ENCODE measurements at places on chromosomes 2 and 18.
A peak's percentile ranks its signal among the peaks of the same experiment; 100 is the strongest.

GRCh38 chr2:49004036-49004626 is 150.2 kb downstream of the FSHR start:
- no peak for DNase-seq

DNA sequence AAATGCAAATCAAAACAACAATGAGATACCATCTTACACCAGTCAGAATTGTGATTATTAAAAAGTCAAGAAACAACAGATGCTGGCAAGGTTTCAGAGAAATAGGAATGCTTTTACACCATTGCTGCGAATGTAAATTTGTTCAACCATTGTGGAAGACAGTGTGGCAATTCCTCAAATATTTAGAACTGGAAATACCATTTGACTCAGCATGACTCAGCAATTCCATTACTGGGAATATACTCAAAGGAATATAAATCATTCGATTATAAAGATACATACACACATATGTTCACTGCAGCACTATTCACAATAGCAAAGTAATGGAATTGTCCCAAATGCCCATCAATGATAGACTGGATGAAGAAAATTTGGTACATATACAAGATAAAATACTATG is 516.7 kb downstream of the ERBB4 start:
- DNase-seq: no peak

DNA sequence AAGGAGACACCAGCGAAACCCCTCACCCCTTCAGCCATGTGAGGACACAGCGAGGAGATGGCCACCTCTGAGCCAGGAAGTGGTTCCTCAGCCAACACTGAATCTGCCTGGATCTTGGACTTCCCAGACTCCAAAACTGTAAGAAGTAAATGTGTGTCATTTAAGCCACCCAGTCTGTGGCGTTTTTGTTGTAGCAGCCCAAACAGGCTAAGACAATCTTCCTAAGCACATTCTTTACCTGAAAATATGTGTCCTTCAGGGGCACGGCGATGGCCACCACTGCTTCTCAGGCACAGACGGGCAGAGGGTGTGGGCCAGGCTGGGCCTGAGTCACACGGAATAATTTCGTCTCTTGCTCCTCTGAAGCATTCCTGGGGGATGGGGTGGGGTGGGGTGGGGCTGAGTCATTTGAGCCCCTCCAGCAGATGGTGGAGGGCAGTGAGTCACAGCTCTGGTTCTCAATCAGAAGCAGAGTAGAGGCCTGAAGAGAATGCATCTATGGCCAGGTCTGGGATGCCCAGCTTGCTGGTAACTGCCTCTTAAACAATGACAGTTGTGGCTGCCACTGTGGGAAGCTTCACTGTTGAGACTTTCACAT is 142.4 kb downstream of the CAPN13 start:
- DNase-seq: no peak

DNA sequence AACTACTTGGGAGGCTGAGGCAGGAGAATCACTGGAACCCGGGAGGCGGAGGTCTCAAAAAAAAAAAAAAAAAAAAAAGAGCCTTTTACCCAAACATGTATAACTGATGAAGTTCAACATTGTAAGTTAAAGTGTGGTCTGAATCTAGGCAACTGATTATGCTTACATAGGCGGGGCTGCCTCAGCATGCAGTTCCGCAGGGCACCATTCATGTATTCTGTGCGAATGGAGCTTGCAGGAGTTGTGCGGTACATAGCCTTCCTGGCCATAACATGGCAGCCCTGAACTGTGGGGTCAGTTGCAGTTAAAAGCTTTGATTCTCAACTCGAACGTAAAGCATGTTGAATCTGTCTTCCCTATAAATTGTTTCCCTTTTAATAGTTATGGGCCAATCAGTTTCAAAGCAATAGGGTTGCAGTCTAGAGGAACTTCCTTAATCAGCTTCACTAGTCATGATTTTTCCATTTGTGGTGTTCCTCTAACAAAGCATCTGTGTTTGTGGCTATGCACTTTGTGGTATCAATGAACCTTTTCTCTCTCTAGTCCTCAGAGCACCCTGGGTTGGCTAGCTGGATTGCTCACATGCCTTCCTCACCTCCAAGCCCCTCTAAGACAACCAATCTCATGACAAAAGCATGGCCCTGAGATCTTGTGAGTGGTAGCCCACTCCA is 30.6 kb upstream of the CEP68 start:
- DNase-seq: no peak

DNA sequence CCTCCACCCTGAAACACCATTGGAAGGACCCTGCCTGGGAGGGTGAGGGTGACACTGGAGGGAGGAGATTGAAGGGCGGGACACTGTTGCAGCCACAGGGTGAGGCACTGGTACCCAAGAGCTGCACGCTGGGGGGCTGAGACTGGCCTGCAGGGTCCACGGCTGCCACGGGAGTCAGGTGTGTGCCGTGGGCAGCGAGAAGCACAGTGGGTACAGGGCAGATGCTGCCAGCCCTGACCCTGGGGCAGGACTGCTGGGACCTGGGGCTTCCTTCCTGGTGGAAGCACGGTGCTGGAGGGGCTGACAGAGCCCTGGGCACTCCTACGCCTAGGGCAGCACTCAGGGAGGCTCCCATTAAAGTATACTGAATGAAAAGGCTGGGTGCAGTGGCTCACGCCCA is 16.6 kb downstream of the CYS1 start:
- no peak for DNase-seq

DNA sequence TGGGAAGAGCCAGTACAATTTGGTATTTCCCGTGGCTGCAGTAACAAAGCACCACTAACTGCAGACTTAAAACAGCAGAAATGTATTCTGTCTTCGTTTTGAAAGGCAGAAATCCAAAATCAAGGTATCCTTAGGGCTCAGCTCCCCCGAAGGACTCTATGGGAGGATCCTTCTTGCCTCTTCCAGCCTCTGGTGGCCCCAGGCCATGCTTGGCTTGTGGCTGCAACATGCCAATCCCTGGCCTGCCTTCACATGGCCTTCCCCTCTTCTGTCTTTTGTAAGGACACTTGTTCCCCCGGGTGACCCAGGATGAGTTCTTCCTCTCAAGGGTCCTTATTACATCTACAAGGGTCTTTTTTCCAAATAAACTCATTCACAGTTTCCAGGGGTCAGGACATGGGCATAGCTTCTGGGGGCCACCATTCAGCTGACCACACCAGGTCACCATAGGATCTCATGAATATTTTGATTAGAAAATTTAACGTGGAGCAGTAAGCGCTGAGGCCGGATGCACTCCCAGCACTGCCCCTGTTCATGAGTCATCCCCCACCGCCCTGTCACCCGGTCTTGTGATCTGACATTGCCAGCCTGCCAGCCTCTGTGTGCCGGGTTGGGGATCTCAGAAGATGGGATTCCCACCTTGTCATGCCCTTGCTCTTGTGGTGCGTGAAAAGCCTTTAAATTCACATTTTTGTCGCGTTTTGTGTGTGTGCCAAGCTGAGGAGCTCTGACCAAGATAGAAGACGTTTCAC is 61.2 kb upstream of the B3GNT7 start:
- DNase-seq: no peak

DNA sequence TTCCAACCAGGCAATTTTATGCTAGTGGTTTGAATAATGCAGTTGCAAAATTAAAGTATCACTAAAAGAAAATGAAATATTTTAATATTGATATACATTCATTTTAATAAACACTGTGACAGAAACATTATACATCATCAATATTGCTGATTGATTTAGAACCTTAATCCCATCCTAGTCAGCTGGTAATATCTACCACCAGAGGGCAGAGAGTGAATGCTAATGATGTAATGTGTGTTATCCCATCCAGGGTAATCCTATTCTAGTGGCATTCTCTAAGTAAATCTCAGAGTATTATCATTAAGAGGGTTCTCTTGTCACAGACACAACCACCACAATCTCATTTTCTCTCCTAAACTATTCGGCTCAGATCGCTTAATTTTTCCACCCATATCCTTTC is 477.4 kb downstream of the CPS1 start:
- no peak for DNase-seq

DNA sequence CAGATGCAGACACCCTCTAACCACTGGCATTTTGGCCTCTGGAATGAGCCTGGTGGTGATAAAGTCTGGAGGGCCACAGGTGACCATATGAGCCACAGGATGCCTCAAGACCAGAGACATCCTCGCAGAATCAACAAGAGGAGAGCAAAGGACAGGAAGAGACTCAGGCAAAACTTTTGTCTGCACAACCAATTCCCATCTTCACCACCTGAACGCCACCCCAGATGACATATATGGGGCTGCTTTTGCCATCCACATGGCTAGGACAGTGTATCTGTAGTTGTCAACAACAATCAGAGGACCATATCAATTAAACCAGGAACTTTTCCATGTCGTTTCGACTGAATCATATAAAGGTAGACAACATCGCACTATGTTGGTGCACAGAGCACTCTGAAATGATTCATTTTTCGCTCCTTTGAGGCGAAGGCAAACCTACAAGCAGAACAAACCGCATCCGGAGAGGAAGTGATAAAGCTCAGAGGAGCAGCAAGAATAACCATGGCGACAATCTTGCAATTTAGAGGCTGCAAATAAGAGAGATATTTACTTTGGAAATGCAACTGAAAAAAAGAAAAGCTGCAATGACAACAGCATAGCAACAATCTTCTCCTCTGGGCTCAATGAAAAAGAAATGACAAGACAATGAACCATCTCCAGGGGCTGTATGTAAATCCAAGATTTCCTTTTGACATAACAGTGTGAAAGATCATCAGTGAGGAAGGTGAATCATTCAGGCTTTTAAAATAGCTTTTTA is 204.5 kb downstream of the ARL4C start:
- no peak for DNase-seq

GRCh38 chr18:22387364-22387763 is 30.4 kb downstream of the CTAGE1 start:
- no peak for DNase-seq

- no peak for DNase-seq
These were observed 188.2 kb downstream of the LTBP1 start for GRCh38 chr2:33134791-33135560.

GRCh38 chr2:120840795-120841487 is 105.3 kb downstream of the GLI2 start:
- no peak for DNase-seq

GRCh38 chr2:98487806-98488189 is 43.1 kb downstream of the INPP4A start:
- peak; percentile 53 for DNase-seq

DNA sequence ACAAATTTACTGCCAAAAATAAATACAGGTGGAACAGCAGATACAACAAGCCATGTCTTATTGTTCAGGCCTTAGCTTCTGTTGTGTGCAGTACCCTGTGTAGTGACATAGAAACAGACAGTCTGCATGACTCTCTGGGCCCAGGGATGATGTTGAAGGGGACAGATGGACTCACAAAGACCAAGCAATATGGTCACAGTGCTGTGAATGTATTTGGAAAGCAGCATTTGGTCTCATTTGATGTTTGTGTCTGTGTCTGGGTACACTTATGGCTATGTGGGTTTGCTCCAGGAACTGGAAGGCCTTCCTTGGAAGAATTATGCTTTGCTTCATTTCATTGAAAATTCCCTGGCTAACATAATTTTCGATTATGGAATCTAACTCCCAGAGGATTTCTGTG is 158.5 kb downstream of the CDC42EP3 start:
- no peak for DNase-seq

DNA sequence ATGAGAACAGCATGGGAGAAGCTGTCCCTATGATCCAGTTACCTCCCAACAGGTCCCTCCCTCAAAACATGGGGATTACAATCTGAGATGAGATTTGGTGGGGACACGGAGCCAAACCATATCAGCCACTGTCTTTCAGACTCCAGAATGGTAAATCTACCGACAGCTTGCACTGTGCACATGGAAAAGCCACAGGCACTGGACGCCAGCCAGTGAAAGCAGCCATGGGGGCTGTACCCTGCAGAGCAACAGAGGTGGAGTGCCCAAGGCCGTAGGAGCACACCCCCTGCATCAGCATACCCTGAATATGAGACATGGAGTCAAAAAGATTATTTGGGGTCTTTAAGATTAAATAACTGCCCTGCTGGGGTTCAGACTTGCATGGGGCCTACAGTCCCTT is 218.4 kb downstream of the PDE1A start:
- DNase-seq: no peak

DNA sequence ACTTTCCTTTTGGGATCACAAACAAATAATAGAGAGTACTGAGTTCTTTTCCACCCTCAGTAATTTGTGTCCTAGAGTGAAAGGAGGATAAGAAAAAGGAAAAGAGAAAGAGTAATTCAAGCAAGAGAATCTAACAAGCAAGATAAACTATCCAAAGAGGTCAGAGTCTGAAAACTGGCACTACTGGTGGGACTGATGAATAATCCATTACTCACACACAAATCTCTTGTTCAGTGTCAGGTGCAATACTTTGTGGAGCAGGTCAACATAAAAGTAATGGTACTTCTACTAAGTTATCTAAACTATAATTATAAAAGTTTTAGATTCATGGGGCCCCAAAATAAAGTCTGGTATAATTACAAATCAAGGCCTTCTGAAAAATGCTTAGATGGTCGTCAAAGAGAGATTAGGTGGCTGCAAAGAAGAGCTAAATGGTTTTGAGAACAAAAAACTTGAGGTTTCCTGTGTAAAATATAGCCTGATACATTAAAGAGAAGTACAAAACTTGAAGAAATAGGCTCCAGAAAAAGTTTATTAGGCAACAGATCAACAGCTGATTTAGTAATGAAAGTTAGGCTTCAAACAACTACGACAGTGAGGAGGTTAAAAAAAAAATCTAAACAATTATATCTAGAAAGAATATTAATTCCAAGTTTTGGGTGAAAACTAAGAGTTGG is 109.4 kb downstream of the BAZ2B start:
- no peak for DNase-seq

GRCh38 chr2:75182606-75183005 is 16.7 kb downstream of the TACR1 start:
- no peak for DNase-seq

- DNase-seq: no peak
These were observed 14.6 kb upstream of the CHAC2 start for GRCh38 chr2:53753041-53753440.

DNA sequence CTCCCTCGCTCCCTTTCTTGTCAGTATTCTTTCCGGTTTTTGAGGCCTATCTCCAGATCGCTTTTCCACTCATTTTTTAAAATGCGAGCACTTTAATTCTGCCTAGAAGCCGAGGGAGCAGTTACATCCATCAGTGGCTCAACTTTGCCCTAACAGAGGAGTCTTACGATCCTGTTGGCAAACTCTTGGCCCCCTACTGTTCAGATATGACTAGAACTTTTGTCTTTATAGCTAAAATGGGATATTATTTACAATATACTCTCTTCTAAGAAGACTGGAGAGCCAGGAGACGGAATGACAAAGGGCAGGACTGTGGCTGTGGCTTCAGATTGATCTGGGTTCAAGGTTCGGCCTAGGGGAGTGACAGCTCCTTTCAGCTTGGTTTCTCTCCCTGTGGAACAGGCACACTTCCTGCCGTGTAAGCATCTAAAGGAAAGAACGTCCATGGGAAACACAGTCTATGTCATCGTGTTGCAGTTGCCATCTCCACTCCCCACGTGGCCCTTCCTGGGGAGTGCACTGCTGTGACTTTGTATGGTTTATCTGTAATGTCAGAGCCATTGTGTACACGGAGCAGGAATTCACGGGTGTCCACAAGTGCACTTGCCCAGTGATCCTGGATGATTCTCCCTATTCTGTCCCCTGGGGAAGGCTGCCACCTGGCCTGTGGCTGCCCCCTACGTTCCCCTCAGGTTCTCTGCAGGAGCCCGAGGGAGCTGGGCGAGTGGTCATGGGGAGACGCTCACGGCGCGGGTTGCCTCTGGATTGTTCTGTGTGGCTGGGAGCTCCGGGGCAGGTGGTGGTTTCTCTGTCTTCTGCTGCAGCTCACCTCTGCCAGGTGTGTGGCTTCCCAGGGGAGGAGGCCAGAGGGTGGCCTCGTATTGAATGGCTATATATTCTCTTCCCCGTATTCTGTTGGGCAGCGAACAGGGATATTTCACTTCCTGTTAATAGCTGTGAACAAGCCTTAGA is 222.0 kb downstream of the LDLRAD4 start:
- no peak for DNase-seq
